Stimulated activated CD4-positive, alpha-beta T cell treated with anti-CD3 and anti-CD28 coated beads, Interleukin-1b, Interleukin-23, amount 100 ng/mL, for 48 hours (primary cell): ENCODE measurements at places on chromosomes 7 and 10.

DNA sequence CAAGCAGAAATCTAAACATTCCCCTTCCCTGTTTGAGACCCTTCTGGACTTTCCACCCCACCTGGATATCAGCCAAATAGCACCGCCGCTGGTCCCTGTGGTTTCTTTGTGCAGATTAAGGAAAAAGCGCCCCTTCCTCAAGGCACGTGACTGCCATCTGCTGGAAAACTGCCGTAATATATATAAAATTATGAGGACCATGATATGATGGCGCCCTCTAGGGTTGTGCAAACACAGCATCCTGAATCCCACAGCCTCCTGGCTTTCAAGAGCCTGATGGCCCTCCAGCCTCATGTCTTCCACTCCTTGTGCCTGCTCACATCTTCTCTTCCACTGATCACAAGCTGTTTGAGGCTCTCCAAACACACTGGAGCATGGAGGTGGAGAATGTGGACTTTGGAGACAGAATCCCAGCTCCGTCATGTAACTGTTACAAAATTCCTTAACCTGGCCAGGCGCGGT is 121.3 kb downstream of the MYL10 start:
- DNase-seq: peak; percentile 30

DNA sequence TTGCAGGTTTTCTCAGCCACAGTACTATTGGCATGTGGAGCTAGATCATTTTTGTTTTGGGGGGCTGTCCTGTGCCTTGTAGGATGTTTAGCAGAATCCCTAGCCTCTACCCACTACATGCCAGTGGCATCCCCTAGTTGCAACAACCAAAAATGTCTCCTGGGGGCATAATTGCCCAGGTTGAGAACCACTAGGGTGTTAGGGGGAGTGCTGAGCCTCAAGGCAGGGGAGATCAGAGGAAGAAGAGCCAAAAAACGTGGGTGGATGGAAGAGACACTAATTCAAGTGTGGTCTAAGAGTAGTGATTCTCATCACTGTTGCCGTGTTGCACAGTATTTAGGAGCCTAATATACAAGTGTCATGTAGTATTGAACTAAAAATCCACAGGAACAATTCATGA is 31.7 kb upstream of the CCNY start:
- no peak for DNase-seq

DNA sequence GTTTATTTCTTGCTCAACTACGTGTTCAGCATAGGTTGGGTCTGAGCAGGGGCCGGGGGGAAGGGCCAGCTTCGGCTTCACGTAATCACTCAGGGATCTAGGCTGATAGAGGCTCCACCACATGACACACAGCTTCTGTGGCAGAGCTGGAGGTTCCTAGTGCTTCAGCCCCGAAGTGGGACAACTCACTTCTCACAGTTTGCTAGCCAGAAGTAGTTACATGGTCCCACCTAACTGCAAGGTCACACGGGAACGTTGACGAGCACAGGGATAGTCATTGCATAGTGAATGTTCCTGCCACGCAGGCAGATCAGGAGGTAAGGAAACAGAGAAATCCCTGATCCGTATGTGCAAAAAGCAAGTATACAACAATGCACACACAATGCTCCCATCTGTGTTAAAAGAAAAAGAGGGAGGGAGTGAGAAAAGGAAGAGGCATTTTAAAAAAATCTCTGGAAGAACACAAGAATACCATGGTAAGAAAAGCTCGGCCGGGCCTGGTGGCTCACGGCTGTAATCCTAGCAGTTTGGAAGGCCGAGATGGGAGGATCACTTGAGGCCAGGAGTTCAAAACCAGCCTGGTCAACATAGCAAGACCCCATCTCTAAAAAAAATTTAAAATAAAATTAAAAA is 16.9 kb downstream of the SMURF1 start:
- DNase-seq: no peak

GRCh38 chr10:33930079-33930478 is 595.6 kb upstream of the NRP1 start:
- no peak for DNase-seq

DNA sequence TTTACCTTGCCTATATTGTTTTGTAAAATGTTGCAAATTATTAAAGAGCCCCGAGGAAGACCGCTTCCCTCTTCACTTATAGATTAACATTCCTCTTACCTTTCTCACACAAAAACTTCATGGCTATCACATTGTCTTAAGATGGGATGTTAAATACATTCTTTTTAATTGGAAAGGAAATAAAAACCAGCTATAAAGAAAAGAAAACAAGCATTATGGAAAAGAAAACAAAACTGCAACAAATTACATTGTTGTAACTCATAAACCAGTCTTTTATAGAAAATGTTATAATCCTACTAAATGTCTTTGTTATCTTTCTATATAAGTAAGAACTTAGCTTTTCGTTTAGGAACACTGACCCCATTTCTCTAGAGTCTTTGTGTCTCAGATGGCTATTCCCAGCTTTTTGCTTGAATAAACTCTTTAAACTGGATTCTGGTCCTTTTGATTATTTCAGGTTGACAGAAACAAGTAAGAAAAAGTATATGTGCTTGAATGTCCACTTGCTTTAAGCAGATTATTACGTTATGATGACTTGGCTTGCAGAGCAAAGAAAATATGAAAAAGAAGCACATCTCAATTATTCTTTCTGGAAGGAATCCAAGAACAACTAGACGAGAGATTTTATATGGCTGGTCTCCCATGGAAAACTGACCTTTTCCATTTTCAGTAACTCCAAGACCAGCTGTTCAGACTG is 128.2 kb downstream of the AKR1D1 start:
- DNase-seq: no peak

- DNase-seq: no peak
These were observed 178.0 kb upstream of the MBL2 start for GRCh38 chr10:52950578-52950977.

DNA sequence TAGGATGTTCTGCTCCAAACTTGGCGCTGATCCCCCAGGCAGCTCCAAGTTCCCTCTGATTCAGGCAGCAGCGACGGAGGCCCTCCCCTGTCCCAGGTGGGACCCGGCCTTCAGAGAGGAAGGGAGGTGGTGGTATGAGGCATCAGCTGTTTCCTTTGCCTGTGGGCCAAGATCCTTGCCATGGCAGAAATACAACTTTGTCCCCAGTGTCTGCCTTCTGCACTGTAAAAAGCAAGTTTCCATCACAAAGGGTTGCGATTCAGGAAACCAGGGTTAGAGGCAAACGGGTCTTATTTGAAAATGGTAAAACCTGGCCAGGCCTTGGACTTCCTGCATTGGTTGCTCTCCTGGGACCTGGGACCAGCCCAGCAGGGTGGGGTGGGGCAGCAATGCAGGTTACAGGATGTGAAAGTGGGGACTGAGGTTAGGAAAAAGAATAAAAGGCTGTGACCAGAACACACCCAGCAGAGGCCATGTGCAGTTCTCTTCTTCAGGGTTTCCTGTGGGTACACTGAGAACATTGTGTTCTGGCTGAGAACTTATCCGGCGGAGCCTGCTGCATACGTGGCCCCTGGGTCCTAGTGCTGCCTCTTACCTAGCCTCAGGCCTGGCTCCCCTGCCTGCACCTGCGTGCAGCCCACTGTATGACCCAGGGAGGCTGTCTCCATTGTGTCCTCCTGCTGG is 25.1 kb upstream of the DDIT4 start:
- DNase-seq: peak; percentile 76

DNA sequence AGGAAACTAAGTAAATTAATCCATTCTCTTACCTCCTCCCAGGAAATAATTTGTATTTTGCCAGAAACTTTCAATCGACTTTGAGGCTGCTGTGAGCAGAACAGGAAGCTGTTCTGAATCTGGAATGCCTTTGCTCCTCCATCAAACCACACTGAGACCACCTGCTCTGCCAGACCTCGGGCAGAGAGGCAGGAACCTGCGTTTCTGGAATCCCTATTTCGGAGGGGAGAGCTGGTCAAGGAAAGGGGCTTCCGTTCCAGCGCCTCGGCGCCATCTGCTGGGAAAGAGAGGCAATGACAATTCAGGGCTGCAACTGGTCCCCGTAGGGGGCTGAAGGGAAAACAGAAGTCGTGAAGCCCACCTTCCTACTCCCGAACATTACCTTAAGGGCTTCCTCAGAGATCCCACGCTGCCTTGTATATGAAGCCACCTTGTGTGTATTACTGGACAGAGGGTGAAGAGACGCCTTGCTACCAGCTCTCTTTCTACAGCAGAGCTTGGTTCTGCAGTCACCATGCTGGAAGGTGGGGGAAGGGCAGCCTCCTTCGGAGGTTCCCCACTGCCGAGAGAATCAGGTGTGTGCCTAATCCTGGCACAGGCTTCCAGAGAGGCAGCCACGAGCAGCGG is 31.2 kb downstream of the ZNF467 start:
- peak; percentile 58 for DNase-seq
